ENCODE measurements at places on chromosomes 13 and 19.
A peak's percentile ranks its signal among the peaks of the same experiment; 100 is the strongest.

DNA sequence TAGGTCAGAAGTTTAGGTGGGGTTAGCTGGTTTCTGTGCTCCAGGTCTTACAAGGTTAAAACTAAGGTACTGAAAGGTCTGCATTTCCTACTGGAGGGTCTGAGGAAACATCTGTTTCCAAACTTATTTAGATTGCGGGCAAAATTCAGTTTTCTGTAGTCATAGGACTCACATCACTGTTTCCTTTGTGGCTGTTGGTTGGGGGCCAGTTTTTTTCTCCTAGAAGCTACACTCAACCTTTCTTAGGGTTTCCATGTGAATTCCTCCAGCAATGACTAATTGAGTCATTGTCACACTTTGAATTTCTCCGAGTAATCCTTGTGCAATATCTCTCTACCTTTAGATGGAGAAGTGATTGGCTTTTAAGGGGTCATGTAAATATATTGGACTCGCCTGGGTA lies 773.4 kb upstream of the SLITRK1 start:
- DNase-seq, result no peak

- DNase-seq, result no peak
Measured at GRCh38 chr13:37666036-37666435, 67.5 kb upstream of the POSTN start.

DNA sequence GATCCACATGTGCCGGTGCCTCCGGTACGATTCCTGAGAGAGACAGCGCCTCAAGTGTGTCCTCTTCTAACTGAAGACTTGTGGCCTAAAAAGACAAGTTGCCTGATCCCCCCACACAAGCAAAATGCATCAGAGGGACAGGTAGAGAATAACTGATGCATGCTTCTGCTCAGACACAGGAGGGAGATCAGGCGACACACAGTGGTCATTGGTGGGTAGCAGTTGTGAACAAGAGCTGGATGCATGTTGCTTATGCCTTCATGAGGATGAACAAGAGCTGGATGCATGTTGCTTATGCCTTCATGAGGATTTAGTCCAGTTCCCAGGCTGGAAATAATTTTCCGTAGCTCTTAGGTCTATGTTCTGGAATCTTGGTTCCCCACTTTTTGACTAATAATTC lies 505.6 kb downstream of the MYO16 start:
- no peak for DNase-seq

GRCh38 chr13:20973886-20974425 lies 71.4 kb upstream of the XPO4 start:
- DNase-seq, result no peak

DNA sequence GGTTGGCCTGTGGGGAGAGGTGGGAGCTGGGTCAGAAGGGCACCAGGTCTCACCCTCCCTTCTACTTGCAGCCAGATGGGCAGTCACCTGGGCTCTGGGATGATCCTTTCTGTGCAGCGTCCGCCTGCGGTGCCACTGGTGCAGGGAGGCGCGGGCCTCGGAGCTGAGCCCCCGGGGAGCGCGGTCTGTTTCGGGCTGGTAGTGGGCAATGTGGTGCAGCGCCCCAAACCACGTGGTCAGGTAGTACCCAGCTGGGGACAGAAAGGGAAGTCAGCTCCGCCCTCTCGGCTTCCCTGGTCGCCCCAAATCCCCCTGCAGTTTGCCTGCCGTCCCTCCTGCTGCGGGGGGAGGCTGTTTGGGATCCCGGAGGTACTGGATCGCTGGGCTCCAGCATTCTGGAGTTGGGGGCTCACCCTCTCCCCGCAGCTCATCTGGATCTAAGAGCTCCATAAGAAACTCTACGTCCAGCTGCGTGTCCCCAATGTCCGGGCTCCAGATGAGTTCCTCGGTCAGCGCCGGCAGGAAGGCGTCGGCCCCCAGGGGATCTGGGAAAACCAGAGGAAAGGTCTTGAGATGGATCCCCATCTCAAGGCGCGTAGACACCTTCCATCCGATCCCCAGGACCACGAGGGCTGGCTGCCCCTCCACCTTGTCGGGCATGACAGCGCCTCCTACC lies 8.8 kb downstream of the RINL start:
- DNase-seq, result no peak

DNA sequence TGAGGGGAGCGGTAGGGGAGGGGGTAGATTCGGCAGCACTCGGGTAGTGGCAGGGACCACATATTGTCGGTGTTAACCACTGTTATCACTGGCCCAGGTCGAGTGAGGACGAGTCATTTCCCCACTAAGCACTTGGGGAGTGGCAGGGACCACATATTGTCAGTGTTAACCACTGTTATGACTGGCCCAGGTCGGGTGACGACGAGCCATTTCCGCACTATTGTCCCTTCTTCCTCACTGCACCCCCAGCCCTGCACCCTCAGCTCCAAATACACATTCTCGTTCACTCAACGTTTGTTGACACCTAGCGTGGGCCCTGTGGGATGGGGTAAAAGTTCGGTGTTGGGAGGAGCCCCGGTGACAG lies 467 bp upstream of the CLN5 start:
- peak; percentile 8 for DNase-seq

GRCh38 chr13:75216038-75216437 lies 265.9 kb downstream of the TBC1D4 start:
- no peak for DNase-seq

- DNase-seq, result no peak
Measured at GRCh38 chr13:110129076-110129475, 177.9 kb downstream of the COL4A1 start.

DNA sequence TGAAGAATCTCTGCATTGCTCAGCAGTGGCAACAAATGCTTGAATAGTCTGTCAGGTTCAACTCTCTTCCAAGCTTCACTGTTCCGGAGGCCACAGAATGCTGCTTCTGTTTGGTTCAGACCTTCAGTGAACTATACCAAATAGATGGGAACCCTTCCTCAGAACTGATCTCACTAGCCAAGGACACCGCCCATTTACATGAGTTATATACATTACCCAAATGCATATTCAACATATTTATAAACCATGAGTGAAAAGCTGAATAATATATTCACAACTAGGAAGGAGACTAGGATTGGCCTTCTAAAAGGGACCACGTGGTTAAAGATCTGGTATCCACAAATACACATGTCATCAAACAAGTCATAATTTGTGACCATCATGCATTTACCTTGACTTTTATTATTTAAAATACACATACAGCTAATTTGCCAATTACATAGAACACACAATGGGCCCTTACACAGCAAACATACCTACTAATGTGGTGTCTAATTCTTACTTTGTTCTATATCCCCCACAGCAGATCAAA lies 49.3 kb downstream of the ENOX1 start:
- no peak for DNase-seq

- peak; percentile 86 for DNase-seq
Measured at GRCh38 chr13:46387064-46387851, at the start of gene RUBCNL. TSS of gene RUBCNL (minus strand) at chr13:46387252. CDS start at chr13:46372475, 14,777 bp downstream.

DNA sequence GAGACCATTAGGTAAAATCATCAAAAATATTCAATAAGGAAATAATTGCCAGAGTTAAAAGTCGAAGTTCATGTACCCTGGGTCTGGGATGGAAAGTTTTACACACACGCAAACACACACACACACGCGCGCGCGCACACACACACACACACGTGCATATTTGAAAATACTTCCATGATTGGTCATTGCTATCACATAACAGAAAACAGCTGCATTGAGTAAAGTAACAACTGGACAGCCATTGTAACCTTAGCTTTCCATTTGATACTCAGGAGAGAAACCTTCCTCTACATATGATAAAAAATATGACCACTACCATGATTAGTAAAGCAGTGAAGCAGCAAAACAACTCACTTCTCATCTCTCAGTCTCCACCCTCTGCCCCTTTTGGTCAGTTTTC lies 490.0 kb upstream of the SGCG start:
- DNase-seq, result no peak

DNA sequence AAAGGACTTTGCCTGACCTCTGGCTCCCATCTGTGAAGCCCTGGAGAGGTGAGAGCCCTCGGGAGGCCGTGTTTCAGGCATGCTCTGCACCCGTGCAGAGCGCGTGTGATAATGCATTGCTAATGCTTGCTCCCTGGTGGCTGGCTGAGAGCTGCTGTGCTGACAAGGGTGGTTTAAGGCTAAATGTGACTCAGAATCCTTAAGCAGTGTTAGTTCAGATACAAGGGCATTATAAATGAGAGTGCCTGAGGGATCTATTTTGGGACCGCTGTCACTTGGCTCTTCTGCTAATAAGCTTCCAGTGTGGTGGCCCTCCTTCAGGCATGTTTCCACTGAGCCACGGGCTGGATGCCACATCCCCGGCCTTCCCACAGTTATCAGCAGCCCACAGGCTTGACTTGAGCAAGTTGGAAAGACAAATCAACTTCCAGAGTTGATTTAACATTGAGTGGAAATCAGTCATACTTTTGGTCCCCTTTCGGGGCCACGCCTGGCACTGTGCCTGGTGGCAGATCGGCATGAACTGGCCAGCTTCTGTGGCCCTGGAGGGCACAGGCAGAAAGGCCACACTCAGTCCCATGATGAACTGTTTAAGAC lies 17.0 kb downstream of the ALOX5AP start:
- DNase-seq, result peak; percentile 7

DNA sequence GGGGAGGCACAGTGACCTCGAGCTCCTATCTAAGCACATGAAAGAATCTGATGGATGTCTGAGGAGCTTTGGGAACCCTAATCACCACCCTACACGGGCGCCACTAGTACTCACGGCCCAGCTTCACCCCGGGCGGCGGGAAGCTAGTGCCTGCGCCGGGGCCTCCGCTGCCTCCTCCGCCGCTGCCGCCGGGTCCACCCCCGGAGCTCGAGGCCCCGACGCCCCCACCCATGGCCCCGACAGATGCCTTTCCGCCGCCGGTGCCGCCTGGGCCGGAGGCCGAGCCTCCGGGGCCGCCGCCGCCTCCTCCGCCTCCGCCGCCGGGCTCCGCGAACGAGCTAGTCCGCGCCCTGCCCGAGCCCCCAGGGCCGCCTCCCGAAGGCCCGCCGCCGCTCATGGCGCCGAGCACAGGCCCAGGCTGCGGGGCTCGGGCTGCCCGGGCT lies 312 bp downstream of the GSK3A start:
- DNase-seq, result no peak

- peak; percentile 24 for DNase-seq
Measured at GRCh38 chr13:72696579-72696978, 30.9 kb downstream of the MZT1 start.

GRCh38 chr13:91249861-91250260 lies 97.6 kb upstream of the MIR17HG start:
- DNase-seq, result no peak

GRCh38 chr19:50842130-50842529 lies 8.8 kb upstream of the KLK15 start:
- DNase-seq, result no peak

DNA sequence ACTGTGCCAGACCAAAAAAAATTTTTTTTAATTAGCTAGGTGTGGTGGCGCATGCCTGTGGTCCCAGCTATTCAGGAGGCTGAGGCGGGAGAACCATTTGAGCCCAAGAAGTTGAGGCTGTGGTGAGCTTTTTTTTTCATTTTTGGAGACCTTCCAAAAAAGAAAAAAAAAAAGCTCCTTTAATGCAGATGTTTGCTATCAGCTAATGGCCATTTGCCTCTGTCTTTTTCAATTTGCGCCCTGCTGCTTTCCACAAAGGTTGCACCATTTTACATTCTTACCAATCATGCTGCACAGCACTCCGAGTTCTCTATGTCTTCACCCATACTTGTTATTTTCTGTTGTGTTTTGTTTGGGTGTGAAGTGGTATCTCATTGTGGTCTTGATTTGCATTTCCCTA lies 15.6 kb upstream of the SMARCA4 start:
- DNase-seq, result no peak

- DNase-seq, result no peak
Measured at GRCh38 chr13:39244561-39245230, 206.4 kb downstream of the NHLRC3 start.

DNA sequence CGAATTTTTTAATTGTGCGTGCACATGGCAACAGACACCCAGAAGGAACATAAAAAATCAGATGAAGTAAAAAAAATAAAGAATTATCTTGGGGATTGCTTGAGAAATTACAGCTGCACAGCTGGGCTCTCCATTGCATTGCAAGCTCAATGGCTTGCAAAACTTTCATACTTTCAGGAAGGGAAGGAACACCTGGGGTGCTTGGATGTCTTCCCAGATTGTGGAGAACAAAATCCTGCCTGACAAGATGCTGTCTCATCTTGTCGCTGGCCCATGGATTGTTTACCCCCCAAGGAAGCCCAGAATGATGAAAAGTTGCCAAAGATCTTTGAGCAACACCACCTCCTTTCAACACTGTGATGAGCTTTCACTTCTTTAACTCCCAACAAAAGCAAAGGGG lies 11.0 kb upstream of the CASP14 start:
- DNase-seq, result no peak

DNA sequence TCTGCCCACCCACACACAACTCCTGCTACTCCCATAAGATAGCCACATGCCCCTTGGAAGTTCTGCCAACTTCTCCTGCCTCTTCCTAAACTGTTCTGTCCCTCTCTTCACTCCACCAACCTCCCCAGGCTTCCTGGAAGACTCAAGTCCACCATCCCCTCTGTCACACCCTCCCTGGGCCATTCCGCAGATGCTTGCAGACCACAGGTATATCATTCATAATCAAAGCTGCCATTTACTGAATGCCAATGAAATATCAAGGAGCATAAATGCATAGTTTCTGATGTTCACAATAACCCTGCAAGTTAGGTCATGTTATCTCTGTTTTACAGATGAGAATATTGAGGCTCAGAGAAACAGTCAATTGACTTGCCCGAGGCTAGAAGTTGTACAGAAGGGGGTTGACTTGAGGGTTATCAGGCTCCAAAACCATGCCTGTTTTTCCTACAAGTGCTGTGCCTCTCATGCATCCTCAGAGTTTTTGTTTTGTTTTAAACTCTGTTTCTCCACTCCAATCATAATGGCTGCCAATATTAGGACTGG lies 135.6 kb downstream of the SLC7A1 start:
- no peak for DNase-seq

DNA sequence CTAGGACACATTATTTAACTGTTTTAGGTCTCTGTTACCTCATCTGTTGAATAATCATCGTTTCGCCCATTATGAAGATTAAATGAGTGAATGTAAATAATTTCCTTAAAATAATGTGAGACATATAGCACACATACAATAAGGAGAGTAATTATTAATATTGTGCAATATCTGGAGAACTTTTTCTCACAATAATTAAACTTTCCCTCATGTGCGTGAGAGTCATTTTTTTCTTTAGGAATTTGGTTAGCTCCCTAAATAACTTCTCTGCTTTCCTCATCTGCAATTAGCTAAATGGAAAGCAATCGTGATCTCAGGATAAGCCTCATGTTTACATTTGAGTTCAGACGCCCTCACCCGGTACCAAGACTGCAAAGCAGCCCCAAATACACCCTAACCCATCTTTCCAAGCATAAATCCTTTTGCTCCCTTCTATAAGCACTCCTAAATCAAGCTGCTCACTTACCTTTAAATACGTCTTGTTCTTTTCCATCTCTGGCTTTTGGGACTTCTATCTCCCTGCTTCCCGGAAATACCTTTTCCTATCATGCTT lies 78.8 kb downstream of the MZT1 start:
- no peak for DNase-seq

DNA sequence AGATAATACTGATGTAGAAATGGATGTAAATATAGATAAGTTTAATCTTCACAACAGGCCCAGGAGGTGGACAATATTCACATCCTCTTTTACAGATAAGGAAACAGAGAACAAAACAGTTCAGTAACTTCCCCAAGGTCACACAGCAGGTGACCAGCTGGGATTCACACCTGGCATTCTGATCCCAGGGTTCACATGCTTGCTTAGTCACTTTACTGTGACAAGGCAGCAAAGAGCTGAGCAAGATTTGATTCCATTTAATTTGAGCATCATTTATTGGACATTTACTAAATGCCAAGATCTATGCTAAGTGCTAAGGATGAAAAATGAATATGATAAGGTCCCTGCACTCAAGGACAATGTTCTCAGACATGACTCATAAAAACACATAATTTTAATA lies 94.1 kb upstream of the STARD13 start:
- DNase-seq, result no peak

All from suppressor macrophage (primary cell).